Suppressor macrophage (primary cell): ENCODE measurements at places on chromosomes 2 and 18.

DNA sequence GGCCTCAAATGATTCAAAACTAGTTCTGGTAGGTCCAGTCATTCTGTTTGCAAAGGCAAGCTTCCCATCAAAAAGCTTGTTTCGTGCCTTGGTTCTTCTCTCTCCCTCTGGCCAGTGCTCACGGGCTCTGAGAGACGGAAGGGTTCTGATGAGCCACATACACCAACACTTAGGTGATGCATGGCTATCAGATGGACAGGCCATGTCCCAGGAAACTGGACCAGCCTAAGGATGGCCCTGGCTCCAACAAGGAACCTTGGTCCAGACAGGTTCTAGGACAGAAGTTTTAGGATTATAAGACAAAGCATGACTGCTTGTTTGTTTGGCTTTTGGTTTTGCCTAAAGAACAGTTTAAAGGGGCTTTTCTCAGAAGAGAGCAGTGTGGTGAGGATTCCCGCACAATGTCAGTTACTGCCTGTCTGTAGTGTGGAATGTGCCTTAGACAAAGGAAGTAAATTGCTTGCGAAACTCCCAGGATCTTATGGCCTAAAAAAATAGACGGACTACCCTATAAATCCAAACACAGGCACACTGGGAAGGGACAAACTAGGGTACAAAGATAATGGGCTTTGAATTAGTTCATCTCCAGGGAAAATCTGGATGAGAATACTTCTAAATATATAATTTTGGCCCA lies 10.3 kb downstream of the CYP1B1 start:
- DNase-seq: peak; percentile 45

GRCh38 chr2:160906878-160907277 lies 253.3 kb upstream of the TANK start:
- no peak for DNase-seq

- no peak for DNase-seq
Measured at GRCh38 chr2:63661076-63661475, 72.3 kb downstream of the MDH1 start.

- peak; percentile 11 for DNase-seq
Measured at GRCh38 chr2:95300450-95300849, 3.3 kb downstream of the KCNIP3 start.
